Motor neuron (in vitro differentiated cells): ENCODE measurements at places on chromosomes 4 and X. TPM values are rescaled to one million over a fixed set of nuclear protein-coding genes. Genes with fewer than 3 reads are reported as not detected.

Gene ESX1
- 0.25 and 0.27 TPM in 2 replicates for total RNA-seq

Gene MAGEE2
- total RNA-seq: 0.27 and 0.33 TPM in 2 replicates

Gene DIPK2B
- total RNA-seq: 0.05 and 0.14 TPM in 2 replicates

Gene TMSB15A
- 14.8 and 15.9 TPM in 2 replicates for total RNA-seq

Gene FAM47A
- not detected in 2 replicates for total RNA-seq
